ENCODE measurements at places on chromosomes 16 and 17. TPM values are rescaled to one million over a fixed set of nuclear protein-coding genes. Genes with fewer than 3 reads are reported as not detected.

- no peaks in the 10 kb centered on the region for H3K4me1 ChIP-seq
- H3K4me3 ChIP-seq, result no peak overlapping the region
- no peaks in the 10 kb centered on the region for H3K27me3 ChIP-seq
- H3K36me3 ChIP-seq, result no peaks in the 10 kb centered on the region
These were observed 8.6 kb downstream of the DNAAF1 start for GRCh38 chr16:84153660-84154214.

- peaks cover 20% of the 10 kb centered on the region for H3K4me1 ChIP-seq
- H3K36me3 ChIP-seq, result peaks cover 17% of the 10 kb centered on the region
- no peaks in the 10 kb centered on the region for H3K27me3 ChIP-seq
- H3K4me3 ChIP-seq, result no peak overlapping the region
These were observed 153.5 kb downstream of the VPS53 start for GRCh38 chr17:561116-561515.

- peaks cover 42% of the 10 kb centered on the region for H3K36me3 ChIP-seq
- no peak overlapping the region for H3K27ac ChIP-seq
- no peak overlapping the region for H3K4me3 ChIP-seq
- peaks cover 10% of the 10 kb centered on the region for H3K4me1 ChIP-seq
These were observed 44.7 kb upstream of the ICAM2 start for GRCh38 chr17:64065161-64065560.

GRCh38 chr17:83126275-83126811, 46.9 kb downstream of the METRNL start:
- no peak overlapping the region for H3K27ac ChIP-seq
- no peaks in the 10 kb centered on the region for H3K36me3 ChIP-seq
- H3K4me1 ChIP-seq, result no peaks in the 10 kb centered on the region
- no peak overlapping the region for H3K4me3 ChIP-seq
- DNase-seq, result no peak

Gene AOC3
- total RNA-seq, result 31.7 TPM

- H3K4me1 ChIP-seq, result no peaks in the 10 kb centered on the region
- no peaks in the 10 kb centered on the region for H3K27me3 ChIP-seq
- H3K4me3 ChIP-seq, result no peak overlapping the region
- H3K27ac ChIP-seq, result no peak overlapping the region
- no peaks in the 10 kb centered on the region for H3K36me3 ChIP-seq
- DNase-seq, result no peak
These were observed 111.5 kb upstream of the MPHOSPH6 start for GRCh38 chr16:82281544-82281943.

DNA sequence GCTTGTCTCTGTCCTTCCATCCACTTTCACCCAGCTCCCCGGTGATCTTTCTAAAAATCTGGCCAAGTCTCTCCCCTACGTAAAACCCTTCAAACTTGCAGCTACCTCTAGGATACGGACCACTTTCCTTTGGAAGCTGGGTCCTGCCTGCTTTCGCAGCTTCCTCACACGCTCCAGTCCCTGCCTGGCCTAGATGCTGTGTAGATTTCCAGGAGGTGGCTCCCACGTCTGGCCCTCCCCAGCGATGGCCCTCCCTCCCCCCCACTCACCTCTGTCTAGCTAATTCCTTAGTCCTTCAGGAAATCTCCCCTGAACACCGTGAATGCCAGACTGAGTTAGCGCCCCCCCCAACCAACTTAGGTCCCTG, 579 bp upstream of the LRRC59 start:
- H3K36me3 ChIP-seq, result peaks cover 22% of the 10 kb centered on the region
- peak overlapping the region; percentile 94 for H3K4me3 ChIP-seq
- no peak for DNase-seq
- H3K4me1 ChIP-seq, result peaks cover 34% of the 10 kb centered on the region

Data from vagina (tissue), 2 donors.